T-helper 17 cell (primary cell): ENCODE measurements at places on chromosomes 5 and 9.
A peak's percentile ranks its signal among the peaks of the same experiment; 100 is the strongest.

DNA sequence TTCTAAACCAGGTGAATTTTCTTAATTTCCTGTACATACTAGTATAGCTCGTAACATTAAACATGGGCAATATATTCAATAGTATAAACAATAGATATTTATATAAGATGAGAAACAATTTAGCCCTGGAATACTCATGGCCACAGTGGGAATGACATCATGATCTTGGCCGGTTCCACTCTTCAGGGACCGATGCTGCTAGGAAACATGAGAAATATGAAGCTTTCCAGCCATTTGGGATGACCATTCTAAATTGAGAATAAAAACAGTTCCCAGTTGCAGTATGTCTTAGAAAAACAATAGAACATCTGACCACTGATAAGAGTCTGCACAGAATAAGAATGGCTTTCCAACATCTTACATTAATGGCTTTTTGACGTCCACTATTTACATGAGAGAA, 33.3 kb upstream of the SLCO6A1 start:
- no peak for DNase-seq

- no peak for DNase-seq
These were observed 141.7 kb upstream of the ADRA1B start for GRCh38 chr5:159774476-159775031.

- no peak for DNase-seq
These were observed 86.3 kb downstream of the NLN start for GRCh38 chr5:65808251-65808741.

DNA sequence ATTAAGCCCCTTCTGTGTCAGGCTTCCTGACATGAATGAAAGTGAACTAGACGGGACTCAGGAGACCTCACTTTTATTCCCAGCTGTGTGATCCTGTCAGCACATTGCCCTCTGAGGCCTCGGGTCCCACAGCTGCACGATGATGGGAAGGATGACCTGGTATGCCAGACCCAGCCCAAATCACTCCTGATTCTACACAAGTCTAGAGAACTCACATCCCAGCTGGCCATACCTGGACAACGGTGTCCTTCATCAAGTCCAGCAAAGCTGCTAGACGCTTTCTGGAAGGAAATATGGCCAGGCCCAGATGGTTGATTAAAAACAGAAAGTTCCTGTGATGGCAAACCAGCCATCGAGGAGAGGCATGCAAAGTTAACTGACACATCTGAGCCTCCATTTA, 118.0 kb upstream of the FSTL4 start:
- no peak for DNase-seq

DNA sequence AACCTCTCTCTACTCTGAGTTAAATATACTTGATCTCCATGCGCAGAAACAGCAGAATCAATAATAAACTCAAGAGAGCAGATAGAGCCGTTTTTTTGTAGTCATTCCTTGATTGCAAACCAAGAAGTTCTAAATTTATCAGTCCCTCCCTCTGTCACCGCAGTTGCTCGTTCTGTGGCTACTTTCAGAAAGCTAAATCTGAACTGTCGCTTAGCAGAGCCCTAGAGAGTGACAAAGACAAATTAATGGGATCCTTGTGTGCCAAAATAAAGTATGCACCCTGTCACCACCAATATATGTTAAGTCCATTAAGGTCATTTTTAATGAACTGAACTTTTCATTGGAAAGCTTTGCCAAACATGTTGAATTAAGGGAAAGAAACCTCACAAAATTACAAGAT, 218.3 kb downstream of the ADAMTSL1 start:
- DNase-seq = no peak

GRCh38 chr9:127680226-127680625, 26.6 kb upstream of the CFAP157 start:
- DNase-seq = no peak

- no peak for DNase-seq
These were observed 11.8 kb upstream of the REEP5 start for GRCh38 chr5:112933651-112934365.

DNA sequence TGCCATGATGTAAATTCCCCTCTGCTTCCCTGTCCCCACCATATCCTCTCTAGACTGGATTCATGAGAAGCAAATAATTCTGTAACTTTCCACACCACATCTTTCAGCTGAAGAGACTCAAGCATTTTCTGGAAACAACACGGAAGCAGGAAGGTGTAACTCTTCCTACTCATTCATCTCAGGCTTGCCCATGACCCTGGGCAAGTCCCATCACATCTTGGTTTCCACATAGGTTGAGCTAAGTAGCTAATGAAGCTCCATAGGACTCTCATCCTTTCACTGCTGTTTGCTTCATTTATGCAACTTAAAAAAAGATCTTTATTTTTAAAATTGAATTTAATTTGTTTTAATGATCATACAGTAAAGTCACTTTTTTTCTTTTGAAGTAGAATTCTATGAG, 32.7 kb upstream of the STARD4 start:
- DNase-seq = no peak

GRCh38 chr5:81750308-81751008, 439 bp downstream of the SSBP2 start:
- peak; percentile 8 for DNase-seq

DNA sequence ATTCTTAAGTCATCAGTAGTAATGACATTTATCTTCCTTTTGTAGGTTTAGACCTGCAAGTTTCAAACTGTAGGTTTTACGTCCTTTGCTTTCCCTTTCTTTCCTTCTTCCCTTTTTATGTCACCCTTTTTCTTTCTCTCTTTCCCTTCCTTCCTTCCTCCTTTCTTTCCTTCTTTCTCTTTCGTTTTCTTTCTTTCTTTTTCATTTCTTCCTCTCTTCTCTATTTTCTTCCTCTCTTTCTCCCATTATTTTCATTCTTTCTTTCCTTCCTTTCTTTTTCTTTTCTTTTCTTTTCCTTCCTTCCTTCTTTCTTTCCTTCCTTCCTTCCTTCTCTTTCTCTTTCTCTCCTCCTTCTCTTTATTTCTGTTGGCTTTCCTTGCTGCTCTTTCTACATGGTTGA, 59.9 kb downstream of the WDR36 start:
- no peak for DNase-seq

DNA sequence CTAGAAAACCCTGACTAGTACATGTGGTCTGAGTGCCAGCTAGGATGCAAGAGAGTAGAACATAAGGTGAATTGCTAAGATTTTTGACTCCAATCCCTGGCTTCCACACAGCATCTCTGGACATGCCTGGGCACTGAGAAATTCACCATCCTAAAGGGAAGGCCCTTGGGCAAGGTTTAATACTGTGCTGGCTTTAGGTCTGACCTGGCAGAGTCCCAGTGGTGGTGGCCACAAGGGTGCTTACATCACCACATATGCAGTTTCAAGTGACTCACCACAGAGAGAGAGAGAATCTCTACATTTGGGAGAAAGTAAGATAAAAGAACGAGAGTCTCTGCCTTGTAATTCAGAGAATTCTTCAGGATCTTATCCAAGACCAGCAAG, 661.6 kb upstream of the C9orf72 start:
- no peak for DNase-seq

- DNase-seq = no peak
These were observed 1.7 kb upstream of the PSAT1 start for GRCh38 chr9:78295177-78295575.

GRCh38 chr9:128577206-128577605, 24.8 kb downstream of the SPTAN1 start:
- DNase-seq = no peak

- no peak for DNase-seq
These were observed 19.5 kb upstream of the HSD17B3 start for GRCh38 chr9:96321515-96321914.

DNA sequence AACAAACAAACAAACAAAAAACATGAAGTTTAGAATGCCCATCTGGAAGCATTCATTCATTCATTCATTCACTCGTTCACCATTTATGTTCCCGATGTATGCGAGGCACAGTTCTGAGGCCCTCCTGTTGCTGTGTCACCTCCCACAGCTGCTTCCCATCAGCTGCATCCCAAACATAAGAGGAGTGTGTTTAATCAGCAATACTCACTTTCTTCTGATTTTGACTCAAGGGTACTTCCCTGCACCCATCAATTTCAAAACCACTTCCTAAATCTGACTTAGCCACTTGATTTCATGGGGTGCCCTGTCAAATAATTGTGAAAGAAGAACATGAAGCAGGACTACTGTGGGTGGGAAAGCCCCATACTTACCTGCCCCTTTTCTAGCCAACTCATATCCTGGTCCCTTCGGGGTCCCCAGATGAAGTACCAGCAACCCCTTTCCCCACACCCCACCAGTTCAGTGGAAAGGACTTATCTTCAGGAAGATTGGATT, 128.0 kb upstream of the IL12B start:
- no peak for DNase-seq

GRCh38 chr9:123761905-123762605, 167.9 kb downstream of the DENND1A start:
- DNase-seq = no peak

DNA sequence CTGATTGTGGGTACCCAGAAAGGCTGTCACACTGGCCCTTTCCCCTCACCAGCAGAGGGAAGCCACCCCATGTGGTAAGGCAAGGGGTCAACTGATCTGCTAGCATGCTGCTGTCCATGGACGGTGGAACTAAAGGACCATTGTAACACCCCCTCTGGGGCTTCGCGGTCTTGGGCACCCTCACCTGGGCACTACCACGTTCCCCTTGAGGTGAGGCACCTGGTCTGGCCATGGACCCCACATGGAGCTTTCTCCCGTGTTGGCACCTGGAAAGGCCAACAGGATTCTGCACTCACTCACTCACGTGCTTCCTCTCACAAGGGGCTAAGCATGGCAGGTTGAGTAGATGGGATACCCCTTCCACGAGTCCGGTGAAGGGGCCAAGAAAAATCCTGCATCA, 72.0 kb upstream of the RFX3 start:
- no peak for DNase-seq
